NCI-H1105 (cell line): ENCODE measurements at places on chromosomes 1 and 21.

GRCh38 chr1:64948905-64949833 is 17.2 kb downstream of the JAK1 start:
- no peak for DNase-seq

GRCh38 chr1:9823693-9823942 is 147 bp downstream of the CLSTN1 start:
- DNase-seq = no peak

DNA sequence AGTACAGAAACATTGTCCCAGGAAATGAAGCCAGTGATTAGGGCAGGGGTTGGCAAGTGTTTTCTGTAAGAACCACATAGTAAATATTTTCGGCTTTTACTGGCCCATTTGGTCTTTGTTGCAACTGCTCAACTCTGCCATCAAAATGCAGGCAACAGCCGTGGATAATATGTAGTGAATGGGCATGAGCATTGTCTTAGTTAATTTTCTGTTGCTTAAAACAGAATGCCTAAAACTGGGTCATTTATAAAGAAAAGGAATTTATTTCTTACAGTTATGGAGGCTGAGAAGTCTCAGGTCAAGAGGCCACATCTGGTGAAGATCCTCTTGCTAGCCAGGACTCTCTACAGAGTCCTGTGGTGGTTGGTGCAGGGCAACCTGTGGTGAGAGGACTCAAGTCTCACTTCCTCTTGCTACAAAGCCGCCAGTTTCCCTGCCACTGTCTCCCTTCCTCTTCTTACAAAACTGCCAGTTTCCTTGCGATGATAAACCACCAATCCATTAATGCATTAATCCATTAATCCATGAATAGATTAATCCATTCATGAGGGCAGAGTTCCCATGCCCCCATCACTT is 166.4 kb downstream of the PSMG1 start:
- no peak for DNase-seq

DNA sequence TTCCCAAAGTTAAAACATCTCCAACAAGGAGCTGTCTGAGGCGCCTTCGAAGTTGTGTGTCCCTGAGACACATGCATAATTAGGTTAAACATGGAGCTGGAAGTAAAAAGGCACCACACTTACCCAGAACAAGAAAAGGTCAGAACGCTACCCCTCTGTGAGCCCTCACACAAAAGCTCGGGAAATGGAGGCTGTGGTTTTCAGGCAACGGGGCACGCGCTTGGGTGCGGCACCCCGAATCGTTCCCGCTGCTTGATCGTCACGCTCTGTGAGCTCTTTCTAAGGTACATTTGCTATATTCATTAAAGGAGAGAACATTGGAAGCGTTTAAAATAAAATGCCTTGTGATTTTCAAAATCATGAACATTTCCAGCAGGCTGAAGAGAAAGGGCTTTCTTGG is 12.5 kb downstream of the CAPN8 start:
- no peak for DNase-seq

GRCh38 chr1:36440646-36441045 is 9.6 kb downstream of the OSCP1 start:
- DNase-seq = no peak
